Small intestine (tissue), 16 donors: ENCODE measurements at places on chromosomes 3 and 15. TPM values are rescaled to one million over a fixed set of nuclear protein-coding genes. Genes with fewer than 3 reads are reported as not detected.

MORC1 gene
- polyA plus RNA-seq = not detected

MAP1A gene
- 2.0 TPM for polyA plus RNA-seq

TGM5 gene
- not detected for polyA plus RNA-seq

PRICKLE2 gene
- polyA plus RNA-seq = 3.7 TPM

ZNF106 gene
- polyA plus RNA-seq = 8.3 TPM

FETUB gene
- not detected for polyA plus RNA-seq

NT5DC2 gene
- polyA plus RNA-seq = 4.9 TPM

GRCh38 chr3:134928819-134929218 is 133.8 kb downstream of the EPHB1 start:
- DNase-seq = no peak

DNA sequence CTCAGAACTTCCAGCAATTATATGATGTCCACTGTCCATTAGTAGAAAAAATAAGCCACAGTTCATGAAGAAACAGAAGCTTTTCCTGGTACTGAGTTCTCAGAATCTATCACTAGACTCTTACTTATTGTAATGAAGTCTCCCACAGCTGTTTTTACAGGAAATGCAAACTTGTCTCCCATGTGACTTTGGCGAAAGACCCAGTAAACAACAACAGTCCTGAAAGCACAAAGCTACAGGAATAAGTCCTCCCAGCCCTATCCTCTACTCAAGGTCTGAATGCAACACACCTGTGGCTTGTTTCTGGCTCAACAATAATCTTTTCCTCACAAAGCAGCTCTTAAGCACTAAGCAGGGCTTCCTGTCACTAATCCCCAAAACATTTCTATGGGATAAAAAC is 55.9 kb downstream of the EOMES start:
- no peak for DNase-seq

DNA sequence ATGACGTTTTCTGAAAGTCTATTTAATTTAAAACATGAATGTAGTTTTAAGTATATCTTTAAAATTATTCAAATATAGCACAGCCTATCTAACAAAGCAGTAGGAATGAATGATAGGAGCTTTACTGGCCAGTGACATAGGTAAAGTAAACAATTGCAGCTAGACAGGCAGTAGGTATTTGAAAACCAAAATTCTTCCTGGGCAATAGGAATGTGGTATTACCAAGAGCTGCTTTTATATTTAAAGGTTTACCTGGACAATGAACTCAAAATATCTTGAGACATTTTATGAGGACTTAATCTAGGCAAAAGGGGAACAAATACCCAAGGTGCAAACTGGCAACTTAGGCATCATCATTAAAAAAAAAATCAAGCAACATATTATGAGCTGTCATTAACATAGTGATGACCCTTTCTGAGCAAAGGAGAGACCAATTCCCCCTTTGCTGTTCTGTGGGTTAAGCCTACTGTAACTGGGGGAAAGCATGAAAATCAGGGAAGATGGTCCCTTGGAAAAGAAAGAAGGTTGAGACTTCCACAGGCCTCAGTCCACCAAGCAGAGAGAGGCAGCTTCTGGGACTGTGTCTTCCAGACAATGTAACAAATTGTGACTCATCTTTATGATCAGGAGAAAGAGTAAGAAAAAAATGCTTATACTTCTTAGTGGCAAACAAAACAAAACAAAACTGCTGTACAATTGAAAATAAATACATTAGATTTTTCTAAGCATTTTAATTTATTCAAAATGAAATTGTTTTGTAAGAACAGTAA is 12.9 kb downstream of the ISL2 start:
- no peak for DNase-seq

GRCh38 chr3:192077795-192078497 is 617.0 kb downstream of the PYDC2 start:
- DNase-seq = no peak

- DNase-seq = no peak
Measured at GRCh38 chr15:32107477-32108080, 77.3 kb downstream of the CHRNA7 start.

DNA sequence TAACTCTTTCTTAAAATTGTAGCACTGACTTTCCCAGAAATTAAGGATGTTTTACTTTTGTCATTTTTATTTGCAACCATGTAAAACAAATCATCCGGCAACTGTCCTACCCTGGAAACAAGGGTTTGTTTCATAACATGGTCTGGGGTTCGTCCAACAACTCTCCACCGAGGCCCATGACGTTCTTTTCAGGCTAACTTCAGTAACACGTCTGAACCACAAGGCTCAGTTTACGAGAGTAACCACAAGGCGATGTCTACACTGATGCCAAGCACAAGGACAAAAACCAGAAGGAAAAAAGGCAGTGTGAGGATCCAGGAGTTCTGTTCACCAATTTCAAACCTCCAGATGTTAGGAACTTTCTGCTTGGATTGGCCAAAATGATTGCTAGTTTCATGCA is 546.1 kb downstream of the NTRK3 start:
- no peak for DNase-seq

DNA sequence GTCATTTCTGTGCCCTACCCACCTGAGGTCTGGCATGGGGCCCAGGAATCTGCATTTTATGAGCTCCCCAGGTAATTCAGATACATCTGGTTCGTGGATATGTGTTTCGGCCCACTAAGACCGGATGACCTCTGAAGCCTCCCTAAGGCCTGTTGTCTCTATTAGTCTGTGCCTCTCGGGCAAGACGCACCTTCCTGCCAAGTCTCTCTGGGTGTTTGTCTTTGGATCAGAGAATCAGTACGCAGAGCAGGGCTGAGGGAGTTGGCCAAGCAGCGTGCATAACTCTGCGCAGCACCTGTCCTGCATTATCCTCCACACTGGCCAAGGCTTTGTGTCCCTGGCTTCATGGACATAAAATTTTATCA is 181.0 kb downstream of the THSD4 start:
- DNase-seq = peak; percentile 50

- DNase-seq = peak; percentile 2
Measured at GRCh38 chr3:159273608-159274007, 471.8 kb downstream of the MFSD1 start.

DNA sequence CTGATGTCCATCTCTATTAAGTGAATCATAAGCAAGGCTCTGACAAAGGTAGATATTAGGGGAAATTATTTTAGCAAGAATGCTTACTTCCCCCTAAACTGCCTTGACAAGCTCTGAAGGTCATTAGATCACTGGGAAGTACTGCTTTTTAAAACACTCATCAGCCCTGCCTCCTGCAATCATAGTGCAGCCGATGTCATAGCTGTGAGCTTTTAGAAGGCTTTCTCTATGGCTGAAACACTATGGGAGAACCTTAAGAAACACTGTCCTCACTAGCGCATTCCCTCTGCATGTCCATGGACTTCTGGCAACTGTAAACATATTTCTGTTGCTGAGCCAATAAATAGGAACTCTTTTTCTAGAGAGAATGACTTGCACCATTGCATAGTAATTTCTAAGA is 38.7 kb upstream of the PTPRG start:
- DNase-seq = no peak

DNA sequence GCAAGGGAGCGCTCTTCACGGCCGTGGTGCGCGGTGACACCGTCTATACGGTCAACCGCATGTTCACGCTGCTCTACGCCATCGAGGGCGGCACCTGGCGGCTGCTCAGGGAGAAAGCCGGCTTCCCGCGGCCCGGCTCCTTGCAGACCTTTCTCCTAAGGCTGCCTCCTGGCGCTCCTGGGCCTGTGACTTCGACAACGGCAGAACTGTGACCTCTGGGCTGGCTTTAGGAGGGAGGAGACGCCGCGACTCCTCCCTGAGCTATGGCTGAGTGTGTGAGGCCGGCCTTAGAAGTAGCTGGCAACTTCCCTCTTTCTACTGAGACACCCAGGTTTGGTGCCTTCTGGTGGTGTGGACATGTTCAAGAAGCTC is 1.4 kb downstream of the KBTBD13 start:
- peak; percentile 93 for DNase-seq

- no peak for DNase-seq
Measured at GRCh38 chr15:46676233-46677206, 1040.8 kb upstream of the SEMA6D start.
